ENCODE measurements at places on chromosomes 16 and 17.

GRCh38 chr17:66637491-66637890 is 197.4 kb upstream of the CACNG5 start:
- DNase-seq, result no peak

DNA sequence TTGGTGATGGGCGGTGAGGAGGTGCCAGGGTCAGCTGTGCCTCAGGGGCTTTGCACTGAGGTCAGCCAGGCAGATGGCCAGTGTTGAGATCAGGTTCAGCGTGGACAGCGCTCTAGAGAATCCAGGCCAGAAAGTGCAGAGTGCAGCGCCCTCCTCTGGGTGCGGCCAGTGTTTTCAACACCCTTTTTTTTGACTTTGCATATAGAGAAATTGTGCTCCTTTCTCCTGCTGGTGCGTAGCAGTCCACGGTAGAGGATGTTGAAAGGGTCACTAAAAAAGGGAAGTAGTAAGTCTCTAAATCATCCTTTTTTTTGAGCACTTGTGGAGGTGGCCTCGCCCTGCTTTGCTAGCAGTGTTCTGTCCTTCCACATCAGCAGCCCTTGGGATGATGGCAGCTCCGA is 53.9 kb downstream of the BANP start:
- DNase-seq, result no peak

GRCh38 chr16:15606518-15607220 is 36.3 kb downstream of the MARF1 start:
- no peak for DNase-seq

- DNase-seq, result no peak
Observed at GRCh38 chr16:85759136-85759535, 8.2 kb upstream of the C16orf74 start.

DNA sequence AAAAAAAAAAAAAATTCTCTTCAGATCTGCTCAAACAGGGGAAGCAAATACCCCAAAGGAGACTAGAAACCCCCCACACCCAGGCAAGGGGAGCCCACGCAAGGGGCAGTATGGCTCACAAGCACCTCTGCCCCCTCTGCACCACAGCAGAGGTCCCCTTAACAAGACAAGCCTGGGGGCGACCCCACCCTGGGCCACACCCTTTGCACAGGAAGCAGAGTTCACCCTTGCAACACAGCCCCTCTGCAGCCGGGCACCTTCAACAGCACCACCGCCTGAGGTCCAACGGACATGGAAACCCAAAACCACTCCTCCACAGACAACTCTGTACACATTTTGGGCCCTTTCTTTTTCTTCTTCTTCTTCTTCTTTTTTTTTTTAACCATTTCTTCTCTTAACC is 12.8 kb downstream of the AXIN1 start:
- DNase-seq, result no peak

DNA sequence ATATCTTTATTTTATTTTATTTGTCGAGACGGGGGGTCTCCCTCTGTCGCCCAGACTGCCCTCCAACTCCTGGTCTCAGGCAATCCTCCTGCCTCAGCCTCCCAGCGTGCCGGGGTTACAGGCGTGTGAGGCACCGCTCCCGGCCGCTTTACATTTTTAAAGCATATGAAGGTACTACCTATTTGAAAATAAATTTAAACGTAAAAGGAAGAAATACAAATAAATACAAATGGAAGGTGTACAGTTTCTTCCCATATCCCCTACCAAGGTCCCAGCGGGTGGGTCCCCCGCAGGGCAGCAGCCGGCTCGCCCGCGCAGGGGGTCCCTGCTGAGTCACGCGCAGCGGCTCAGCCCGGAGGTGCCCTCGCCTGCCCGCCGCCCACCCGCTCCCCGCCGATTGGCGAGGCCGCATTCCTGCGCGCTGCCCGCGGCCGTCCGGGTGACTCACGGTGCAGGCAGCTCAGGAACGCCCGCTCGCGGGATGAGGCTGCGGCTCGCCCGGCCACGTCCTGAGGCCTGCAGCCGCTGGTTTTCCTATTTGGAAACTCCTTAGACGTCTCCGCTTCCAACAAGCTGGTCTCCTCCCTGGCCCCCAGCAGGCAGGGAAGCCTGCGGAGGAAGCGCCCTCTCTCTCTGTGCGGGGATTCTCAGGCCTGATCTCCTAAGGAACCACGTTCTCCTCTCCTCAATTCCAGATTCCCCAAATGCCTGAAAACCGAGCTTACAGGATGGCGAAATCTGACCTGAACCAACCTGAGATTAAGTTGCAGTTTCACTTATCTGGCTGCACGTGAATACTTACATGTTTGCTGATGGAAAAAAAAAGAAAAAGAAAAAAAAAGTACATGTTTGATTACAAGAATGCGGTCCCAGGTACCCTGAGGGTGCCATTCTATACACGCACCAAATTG is 54.8 kb upstream of the MAP3K14 start:
- peak; percentile 83 for DNase-seq

GRCh38 chr16:84260766-84261554 is 21.1 kb upstream of the KCNG4 start:
- no peak for DNase-seq

- no peak for DNase-seq
Observed at GRCh38 chr17:56886288-56886731, 27.5 kb downstream of the TRIM25 start.

GRCh38 chr16:30551781-30552180 is 6.4 kb downstream of the ZNF764 start:
- no peak for DNase-seq

- DNase-seq, result no peak
Observed at GRCh38 chr17:38673707-38674013, 1.1 kb downstream of the EPOP start.

DNA sequence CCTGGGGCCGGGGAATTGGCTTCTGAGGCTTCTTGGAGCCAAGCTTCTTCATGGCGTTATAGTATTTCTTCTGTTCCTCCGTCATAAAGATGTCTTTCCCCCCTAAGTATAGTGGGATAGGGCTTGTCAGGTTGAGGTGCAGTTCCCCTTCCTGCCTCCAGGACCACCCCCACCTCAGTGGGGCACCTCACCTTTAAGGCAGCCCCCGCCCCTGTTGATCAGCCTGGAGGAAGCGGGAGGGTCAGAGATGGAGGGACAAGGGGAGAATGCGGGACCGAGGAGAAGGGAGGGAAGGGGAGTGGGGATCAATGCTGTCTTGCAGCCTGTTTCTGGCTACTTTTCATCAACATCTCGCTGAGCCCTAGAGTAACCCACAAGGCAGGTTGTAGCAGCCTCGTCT is 11.6 kb upstream of the CD79B start:
- DNase-seq, result no peak

DNA sequence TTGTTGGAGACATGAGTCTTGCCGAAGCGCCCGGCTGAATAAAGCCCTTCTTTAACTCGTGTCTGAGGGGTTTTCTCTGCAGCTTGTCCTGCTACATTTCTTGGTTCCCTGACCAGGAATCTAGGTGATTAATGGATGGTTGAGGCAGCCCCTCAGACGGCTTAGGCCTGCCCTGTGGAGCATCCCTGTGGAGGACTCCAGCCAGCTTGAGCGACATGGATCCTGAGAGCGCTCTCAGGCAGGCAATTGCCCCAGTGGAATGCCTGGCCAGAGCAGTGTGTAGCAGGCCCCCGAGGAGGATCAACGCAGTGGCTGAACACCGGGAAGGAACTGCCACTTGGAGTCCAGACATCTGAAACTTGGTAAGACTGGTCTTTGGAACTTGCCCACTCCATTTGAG is 17.3 kb upstream of the ENDOV start:
- DNase-seq, result no peak

DNA sequence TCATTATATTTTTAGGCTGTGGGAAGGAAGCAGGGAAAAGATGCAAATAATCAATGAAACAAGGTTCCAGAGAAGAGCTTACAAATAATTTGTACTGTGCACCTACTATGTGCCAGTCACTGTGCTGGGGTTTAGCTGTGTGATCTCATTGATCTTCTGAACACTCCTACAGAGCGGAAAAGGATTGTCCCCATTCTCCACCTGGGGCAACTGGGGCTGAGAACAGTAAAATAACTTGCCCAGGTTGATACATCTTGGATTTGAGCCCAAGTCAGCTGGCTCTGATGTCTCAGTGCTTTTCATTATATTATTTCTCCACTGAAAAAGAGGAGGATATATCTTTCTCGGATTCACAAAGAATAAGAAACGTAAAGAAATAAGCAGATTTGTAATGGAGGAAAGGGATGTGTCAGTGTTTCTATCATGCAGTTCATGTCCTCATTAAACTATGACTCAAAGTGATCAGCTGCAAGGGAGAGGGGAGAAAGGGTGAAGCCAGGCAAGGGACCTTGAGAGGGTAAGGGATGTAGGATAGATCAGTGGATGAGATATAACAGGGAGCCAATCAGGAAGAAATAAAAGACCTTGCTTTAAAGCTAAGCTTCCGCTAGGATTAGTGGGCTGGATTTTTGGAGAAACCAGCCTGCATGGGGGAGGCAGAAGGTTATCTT is 143.6 kb upstream of the NOL11 start:
- no peak for DNase-seq
